ENCODE measurements at places on chromosomes 13 and 19.

GRCh38 chr13:44232774-44233173 lies 140.8 kb upstream of the SERP2 start:
- no peak overlapping the region for H3K27ac ChIP-seq
- H3K27me3 ChIP-seq, result no peaks in the 10 kb centered on the region
- no peaks in the 10 kb centered on the region for H3K4me1 ChIP-seq
- H3K36me3 ChIP-seq, result peaks cover 2% of the 10 kb centered on the region
- no peak for DNase-seq

- DNase-seq, result no peak
- H3K4me3 ChIP-seq, result no peak overlapping the region
- H3K36me3 ChIP-seq, result peaks cover 13% of the 10 kb centered on the region
- H3K4me1 ChIP-seq, result peaks cover 18% of the 10 kb centered on the region
- H3K27me3 ChIP-seq, result no peaks in the 10 kb centered on the region
Measured at GRCh38 chr19:2199215-2199614, 35.5 kb downstream of the DOT1L start.

DNA sequence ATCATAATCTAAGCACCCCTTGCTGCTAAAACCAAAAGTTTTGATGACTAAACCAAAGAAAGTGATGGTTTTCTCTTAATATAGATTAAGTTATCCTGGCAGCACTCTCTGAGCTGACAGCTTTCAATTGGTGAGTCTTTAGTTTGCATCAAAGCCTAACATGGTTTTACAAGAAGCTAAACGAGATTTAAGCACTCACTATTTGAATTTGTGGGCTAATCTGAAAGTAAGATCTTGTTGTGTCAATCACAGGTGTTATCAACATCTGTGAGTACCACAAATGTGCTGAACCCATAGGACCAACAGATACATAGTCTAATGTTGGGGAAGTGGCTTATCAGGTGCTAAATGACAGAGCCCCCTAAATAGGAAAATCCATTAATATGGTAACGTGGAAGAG lies 223.9 kb downstream of the LHFPL6 start:
- H3K4me1 ChIP-seq, result no peaks in the 10 kb centered on the region
- H3K4me3 ChIP-seq, result no peak overlapping the region
- DNase-seq, result no peak
- H3K27me3 ChIP-seq, result peaks cover 8% of the 10 kb centered on the region
- no peaks in the 10 kb centered on the region for H3K36me3 ChIP-seq
- H3K27ac ChIP-seq, result no peak overlapping the region

DNA sequence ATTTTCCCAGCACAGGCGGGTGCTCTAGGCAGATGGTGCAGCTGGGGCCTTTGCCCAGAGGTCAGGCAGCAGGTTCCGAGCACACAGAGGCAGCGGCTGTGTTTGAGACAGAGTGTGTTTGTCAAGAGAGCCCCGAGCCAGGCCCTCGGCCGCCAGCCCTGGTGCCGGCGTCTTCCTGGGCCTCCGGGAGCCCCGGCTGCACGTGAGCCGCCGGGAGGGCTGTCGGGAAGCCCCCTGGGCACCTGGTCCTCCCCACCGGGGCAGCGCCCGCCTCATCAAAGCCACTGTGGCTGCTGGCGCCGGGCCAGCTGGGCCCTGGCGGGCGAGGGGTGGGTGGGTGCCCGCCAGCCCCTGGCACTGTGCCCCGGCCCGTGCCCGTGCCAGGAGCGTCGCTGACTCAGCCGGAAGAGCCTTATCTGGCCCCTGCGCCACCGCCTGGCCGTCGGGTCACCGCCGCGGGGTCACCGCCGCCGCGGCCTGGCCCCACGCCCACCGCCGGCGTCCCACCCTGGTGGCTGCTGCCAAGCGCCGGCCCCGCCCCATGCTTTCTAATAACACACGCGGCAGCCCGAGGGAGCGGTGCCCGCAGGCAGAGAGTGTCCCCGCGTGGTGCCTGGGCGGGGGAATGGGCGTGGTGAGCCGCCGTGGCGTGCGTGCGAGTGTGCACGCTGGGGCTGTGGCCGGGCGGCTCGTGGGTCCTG lies 14.9 kb downstream of the ARID3A start:
- no peaks in the 10 kb centered on the region for H3K27me3 ChIP-seq
- H3K36me3 ChIP-seq, result peaks cover 12% of the 10 kb centered on the region
- peak overlapping the region; percentile 76 for H3K4me3 ChIP-seq
- H3K27ac ChIP-seq, result peak overlapping the region; percentile 92
- peak; percentile 60 for DNase-seq
- H3K4me1 ChIP-seq, result peaks cover 24% of the 10 kb centered on the region

- no peak overlapping the region for H3K27ac ChIP-seq
- peaks cover 50% of the 10 kb centered on the region for H3K36me3 ChIP-seq
- DNase-seq, result no peak
- H3K27me3 ChIP-seq, result no peaks in the 10 kb centered on the region
- H3K4me1 ChIP-seq, result peaks cover 74% of the 10 kb centered on the region
Measured at GRCh38 chr19:5628461-5628860, 5.6 kb downstream of the SAFB start.

- H3K4me3 ChIP-seq, result no peak overlapping the region
- H3K27ac ChIP-seq, result no peak overlapping the region
- no peak for DNase-seq
- no peaks in the 10 kb centered on the region for H3K4me1 ChIP-seq
- no peaks in the 10 kb centered on the region for H3K27me3 ChIP-seq
Measured at GRCh38 chr13:106155411-106155810, 380.1 kb downstream of the EFNB2 start.

DNA sequence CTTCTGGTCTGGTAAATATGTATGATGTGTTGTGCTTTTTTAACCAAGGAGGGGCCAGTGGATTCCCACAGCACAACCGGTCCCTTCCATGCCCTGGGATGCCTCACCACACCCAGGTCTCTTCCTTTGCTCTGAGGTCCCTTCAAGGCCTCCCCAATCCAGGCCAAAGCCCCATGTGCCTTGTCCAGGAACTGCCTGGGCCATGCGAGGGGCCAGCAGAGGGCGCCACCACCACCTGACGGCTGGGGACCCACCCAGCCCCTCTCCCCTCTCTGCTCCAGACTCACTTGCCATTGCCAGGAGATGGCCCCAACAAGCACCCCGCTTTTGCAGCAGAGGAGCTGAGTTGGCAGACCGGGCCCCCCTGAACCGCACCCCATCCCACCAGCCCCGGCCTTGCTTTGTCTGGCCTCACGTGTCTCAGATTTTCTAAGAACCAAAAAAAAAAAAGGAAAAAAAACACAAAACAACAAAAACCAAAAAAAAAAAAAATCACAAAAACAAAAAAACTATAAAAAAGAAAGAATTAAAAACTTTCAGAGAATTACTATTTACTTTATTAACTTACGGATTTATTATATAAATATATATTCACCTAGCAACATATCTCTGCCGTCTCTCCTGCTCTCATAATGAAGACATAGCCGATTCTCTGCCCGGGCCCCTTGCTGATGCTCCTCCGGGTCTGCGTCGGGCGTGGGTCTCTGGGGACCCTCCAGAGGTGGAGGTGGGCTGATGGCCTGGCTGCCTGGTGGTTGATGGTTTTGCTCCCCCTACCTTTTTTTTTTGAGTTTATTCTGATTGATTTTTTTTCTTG lies 14.4 kb downstream of the CAPN12 start:
- H3K36me3 ChIP-seq, result peaks cover 41% of the 10 kb centered on the region
- peak overlapping the region; percentile 79 for H3K27ac ChIP-seq
- DNase-seq, result peak; percentile 48
- no peaks in the 10 kb centered on the region for H3K27me3 ChIP-seq
- H3K4me1 ChIP-seq, result peaks cover 47% of the 10 kb centered on the region
- no peak overlapping the region for H3K4me3 ChIP-seq

DNA sequence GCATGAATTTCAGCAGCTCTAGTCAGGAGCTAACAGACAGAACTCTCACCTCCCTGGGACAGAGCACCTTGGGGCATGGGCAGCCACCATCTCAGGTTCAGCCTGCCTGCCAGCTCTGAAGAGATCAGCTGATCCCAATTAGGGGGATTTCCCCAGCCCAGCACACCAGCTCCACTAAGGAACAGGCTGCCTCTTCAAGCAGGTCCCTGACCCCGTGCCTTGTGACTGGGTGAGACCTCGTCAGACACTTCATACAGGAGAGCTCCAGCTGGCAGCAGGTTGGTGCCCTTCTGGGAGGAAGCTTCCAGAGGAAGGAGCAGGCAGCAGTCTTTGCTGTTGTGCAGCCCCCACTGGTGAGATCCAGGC lies 84.5 kb upstream of the UFM1 start:
- H3K4me1 ChIP-seq, result no peaks in the 10 kb centered on the region
- H3K4me3 ChIP-seq, result no peak overlapping the region
- no peak for DNase-seq
- no peak overlapping the region for H3K27ac ChIP-seq

DNA sequence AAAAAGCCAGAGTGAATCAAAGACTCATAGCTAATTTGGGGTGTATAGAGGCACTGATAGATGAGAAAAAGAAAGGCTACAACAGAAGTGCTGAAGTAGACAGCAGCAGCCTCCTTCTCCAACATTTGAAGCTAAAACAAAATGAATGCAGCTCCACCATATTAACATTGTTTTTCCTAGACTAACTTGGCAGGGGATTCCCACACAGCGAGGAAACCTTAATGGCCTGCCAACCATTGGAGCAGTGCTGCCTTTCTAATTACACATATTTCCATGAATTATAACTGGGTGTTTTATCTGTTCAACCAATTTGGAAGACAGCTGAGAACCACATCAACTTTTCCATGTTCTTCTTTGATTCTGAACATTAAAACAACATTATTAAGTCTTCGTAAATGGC lies 478.6 kb downstream of the LIG4 start:
- no peaks in the 10 kb centered on the region for H3K36me3 ChIP-seq
- no peak overlapping the region for H3K27ac ChIP-seq
- no peak for DNase-seq
- H3K4me3 ChIP-seq, result no peak overlapping the region
- no peaks in the 10 kb centered on the region for H3K27me3 ChIP-seq
